ENCODE measurements at places on chromosomes 13 and 19. TPM values are rescaled to one million over a fixed set of nuclear protein-coding genes. Genes with fewer than 3 reads are reported as not detected.

The DPF1 gene
- total RNA-seq = 7.0 TPM

The AZU1 gene
- total RNA-seq = 0.25 TPM

The SHISA7 gene
- total RNA-seq = not detected

The ACP7 gene
- not detected for total RNA-seq

The UBE2L5 gene
- not detected for total RNA-seq

The IFT88 gene
- 16.4 TPM for total RNA-seq

The DHDH gene
- total RNA-seq = 4.2 TPM

The METTL21C gene
- total RNA-seq = not detected

The DACH1 gene
- not detected for total RNA-seq

The TUBA3C gene
- total RNA-seq = not detected

The BEST2 gene
- not detected for total RNA-seq

The TTYH1 gene
- total RNA-seq = 0.10 TPM

The KLK4 gene
- not detected for total RNA-seq

The HMG20B gene
- 131 TPM for total RNA-seq

The CGB3 gene
- not detected for total RNA-seq

The ZNF835 gene
- total RNA-seq = not detected

The FAM216B gene
- total RNA-seq = not detected

The CGB8 gene
- total RNA-seq = not detected

The ZNF415 gene
- 2.3 TPM for total RNA-seq

The COL4A1 gene
- 0.98 TPM for total RNA-seq

The DENND1C gene
- total RNA-seq = not detected

The PRKCG gene
- total RNA-seq = 1.6 TPM

The LHB gene
- not detected for total RNA-seq

The ZNF296 gene
- not detected for total RNA-seq

The COL4A2 gene
- total RNA-seq = 0.12 TPM

The NCR1 gene
- not detected for total RNA-seq

The HTR2A gene
- total RNA-seq = not detected

The KIR3DL2 gene
- total RNA-seq = not detected

The CCL25 gene
- total RNA-seq = 19.6 TPM

The MBD3L2 gene
- 2.3 TPM for total RNA-seq

The SLC7A9 gene
- total RNA-seq = not detected

The TMC4 gene
- 9.6 TPM for total RNA-seq

The LILRB1 gene
- total RNA-seq = not detected

The SWSAP1 gene
- total RNA-seq = 6.2 TPM

The BCAM gene
- total RNA-seq = 28.9 TPM

The IFI30 gene
- 77.6 TPM for total RNA-seq

The ZNF382 gene
- total RNA-seq = 5.7 TPM

The HSH2D gene
- total RNA-seq = not detected

The ZNF799 gene
- total RNA-seq = 4.6 TPM

The MBD3L3 gene
- total RNA-seq = 2.6 TPM

The TMPRSS9 gene
- 0.17 TPM for total RNA-seq

The CEACAM7 gene
- not detected for total RNA-seq

Measured in G401 (cell line).